ENCODE measurements at places on chromosomes 7 and 10. TPM values are rescaled to one million over a fixed set of nuclear protein-coding genes. Genes with fewer than 3 reads are reported as not detected.

Gene LOXL4
- not detected for total RNA-seq

Gene CFAP70
- total RNA-seq = 0.40 TPM

DNA sequence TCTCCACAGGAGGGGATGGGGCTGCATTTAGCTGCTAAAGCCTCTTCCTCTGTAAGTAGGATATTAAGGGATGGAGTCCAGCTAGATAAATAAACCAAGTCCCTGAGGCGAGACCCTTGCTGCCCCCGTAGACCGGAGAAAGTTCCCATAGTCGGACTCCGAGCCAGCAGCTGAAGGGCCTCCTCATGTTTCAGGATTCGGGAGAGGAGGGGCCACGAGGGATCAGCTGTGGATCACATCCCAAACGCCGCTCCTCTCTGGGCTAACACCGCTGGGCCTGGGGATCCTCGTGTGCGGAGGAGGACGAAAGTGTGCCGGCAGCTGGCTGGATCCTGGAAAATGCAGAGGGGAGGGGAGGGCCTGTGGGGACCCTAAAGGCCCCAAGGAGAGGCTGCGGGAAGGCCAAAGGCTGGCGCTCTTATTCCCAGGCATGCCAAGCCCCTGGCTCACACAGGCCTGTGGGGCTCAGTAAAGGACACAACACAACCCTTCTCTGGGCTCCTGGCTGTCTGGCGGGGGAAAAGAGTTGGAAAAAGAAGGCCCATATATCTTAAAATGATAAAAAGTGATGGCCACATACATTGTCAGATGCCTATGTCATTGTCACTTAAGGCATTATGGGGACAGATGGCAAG lies 82.5 kb upstream of the TMEM72 start:
- DNase-seq = no peak
- no peaks in the 10 kb centered on the region for H3K36me3 ChIP-seq
- no peak overlapping the region for H3K27ac ChIP-seq
- peaks cover 4% of the 10 kb centered on the region for H3K27me3 ChIP-seq
- no peak overlapping the region for H3K4me3 ChIP-seq
- H3K4me1 ChIP-seq = no peaks in the 10 kb centered on the region

DNA sequence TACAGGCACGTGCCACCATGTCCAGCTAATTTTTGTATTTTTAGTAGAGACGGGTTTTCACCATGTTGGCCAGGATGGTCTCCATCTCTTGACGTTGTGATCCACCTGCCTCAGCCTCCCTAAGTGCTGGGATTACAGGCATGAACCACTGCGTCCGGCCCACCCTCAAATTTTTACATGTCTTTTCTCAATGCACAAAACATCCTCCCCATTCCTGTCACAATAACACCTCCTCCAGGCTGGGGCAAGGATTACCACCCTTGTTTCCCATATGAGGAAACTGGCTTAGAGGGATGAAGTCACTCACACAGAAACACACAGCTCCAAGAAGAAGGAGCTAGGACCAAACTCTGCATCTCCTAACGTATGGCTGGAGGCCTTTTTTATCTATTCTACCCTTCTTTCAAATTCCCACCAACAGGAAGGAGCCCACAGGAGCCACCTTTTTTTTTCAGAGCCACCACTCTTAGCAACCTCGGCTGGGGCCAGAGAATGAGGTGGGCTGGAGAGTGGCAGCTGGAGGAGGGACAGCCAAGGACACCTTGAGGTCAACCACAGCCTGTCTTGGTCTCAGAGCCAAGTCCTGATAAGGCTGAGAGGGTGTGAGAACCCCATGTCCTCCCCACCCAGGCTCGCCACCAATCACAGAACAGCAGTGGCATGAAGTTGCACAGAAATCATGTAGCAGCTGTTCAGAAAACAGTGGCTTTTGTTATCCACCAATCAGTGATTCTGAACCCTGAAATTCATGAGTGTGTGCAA lies 113.1 kb upstream of the PDLIM1 start:
- H3K27me3 ChIP-seq = no peaks in the 10 kb centered on the region
- no peaks in the 10 kb centered on the region for H3K36me3 ChIP-seq
- no peak overlapping the region for H3K27ac ChIP-seq
- DNase-seq = no peak
- H3K4me3 ChIP-seq = no peak overlapping the region

DNA sequence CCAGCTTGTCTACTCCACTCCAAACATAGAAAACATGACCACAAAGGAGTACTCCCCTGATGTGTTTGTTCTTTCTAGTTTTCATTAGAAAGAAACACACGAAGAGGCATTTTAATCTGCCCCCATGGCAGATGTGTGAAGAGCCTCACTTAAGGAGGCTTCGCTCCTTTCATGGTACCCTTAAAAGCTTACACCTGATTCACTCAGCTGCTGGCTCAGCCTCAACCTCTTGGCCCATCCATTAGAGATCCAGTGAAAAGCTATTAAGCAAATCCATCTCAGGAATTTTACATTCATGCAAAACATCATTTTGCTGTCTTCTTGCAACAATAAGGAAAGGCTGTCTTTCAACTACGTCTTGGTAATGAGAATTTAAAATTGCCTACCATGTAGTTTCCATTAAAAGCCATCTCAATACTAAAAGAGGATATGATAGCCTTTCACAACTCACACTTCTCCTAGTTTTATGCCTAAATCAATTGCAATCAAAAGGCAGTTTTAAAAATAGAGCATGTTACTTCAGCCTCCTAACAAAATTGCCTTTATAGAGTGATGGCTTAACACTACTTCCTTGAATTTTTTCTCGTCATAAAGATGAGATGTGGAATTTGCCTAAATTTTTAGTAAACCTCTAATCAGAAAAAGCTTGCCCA lies 22.7 kb downstream of the MACC1 start:
- no peak overlapping the region for H3K27ac ChIP-seq
- H3K4me1 ChIP-seq = peaks cover 4% of the 10 kb centered on the region
- no peaks in the 10 kb centered on the region for H3K27me3 ChIP-seq
- no peaks in the 10 kb centered on the region for H3K36me3 ChIP-seq
- no peak for DNase-seq

- H3K27ac ChIP-seq = no peak overlapping the region
- H3K4me1 ChIP-seq = no peaks in the 10 kb centered on the region
- H3K4me3 ChIP-seq = no peak overlapping the region
- no peaks in the 10 kb centered on the region for H3K27me3 ChIP-seq
- no peak for DNase-seq
- H3K36me3 ChIP-seq = no peaks in the 10 kb centered on the region
Measured at GRCh38 chr7:84970670-84971069, 216.2 kb downstream of the SEMA3D start.

GRCh38 chr10:92575961-92576360 lies 2.1 kb upstream of the IDE start:
- H3K27ac ChIP-seq = no peak overlapping the region
- peaks cover 23% of the 10 kb centered on the region for H3K4me1 ChIP-seq
- H3K36me3 ChIP-seq = no peaks in the 10 kb centered on the region
- H3K27me3 ChIP-seq = peaks cover 3% of the 10 kb centered on the region

- DNase-seq = no peak
- H3K27me3 ChIP-seq = no peaks in the 10 kb centered on the region
- no peaks in the 10 kb centered on the region for H3K36me3 ChIP-seq
- no peaks in the 10 kb centered on the region for H3K4me1 ChIP-seq
- H3K4me3 ChIP-seq = no peak overlapping the region
Measured at GRCh38 chr10:58608826-58609531, 96.3 kb downstream of the BICC1 start.

DNA sequence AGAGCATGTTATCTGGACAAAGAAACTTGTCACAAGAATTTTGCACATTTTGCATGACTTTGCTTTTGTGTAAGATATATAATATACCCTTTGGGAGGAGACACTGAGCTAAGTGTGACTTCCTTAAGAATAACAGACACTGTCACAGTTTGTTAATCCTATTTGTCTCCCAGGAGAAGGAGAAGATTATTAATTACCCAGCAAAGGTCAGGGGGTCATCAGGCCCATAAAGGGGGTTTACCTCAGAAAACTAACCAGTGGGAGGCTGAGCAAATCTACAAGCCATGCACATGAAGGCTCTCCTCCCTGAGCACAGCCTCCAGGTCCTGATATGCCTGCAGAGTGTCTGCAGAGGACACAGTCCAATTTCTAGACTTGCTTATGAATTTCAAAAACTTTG lies 10.1 kb upstream of the MET start:
- H3K4me3 ChIP-seq = no peak overlapping the region
- no peak overlapping the region for H3K27ac ChIP-seq
- no peak for DNase-seq
- H3K4me1 ChIP-seq = no peaks in the 10 kb centered on the region
- no peaks in the 10 kb centered on the region for H3K36me3 ChIP-seq
- H3K27me3 ChIP-seq = peaks cover 13% of the 10 kb centered on the region

- no peaks in the 10 kb centered on the region for H3K27me3 ChIP-seq
- no peak overlapping the region for H3K27ac ChIP-seq
- DNase-seq = no peak
- H3K4me3 ChIP-seq = no peak overlapping the region
- no peaks in the 10 kb centered on the region for H3K4me1 ChIP-seq
Measured at GRCh38 chr7:82506702-82507101, 63.1 kb upstream of the CACNA2D1 start.

- no peak overlapping the region for H3K4me3 ChIP-seq
- DNase-seq = peak; percentile 56
- no peaks in the 10 kb centered on the region for H3K27me3 ChIP-seq
- H3K4me1 ChIP-seq = peaks cover 14% of the 10 kb centered on the region
- peaks cover 9% of the 10 kb centered on the region for H3K36me3 ChIP-seq
- no peak overlapping the region for H3K27ac ChIP-seq
Measured at GRCh38 chr10:35563261-35563891, 41.8 kb upstream of the GJD4 start.

All from activated CD8-positive, alpha-beta T cell treated with anti-CD3 and anti-CD28 coated beads, Interleukin-2, amount 10 ng/mL, durations not matched to agents 7 days and 5 days (primary cell).